Hematopoietic multipotent progenitor cell treated with erythropoietin and hydrocortisone succinate and interleukin-3 and kit ligand, for 6 days (in vitro differentiated cells): ENCODE measurements at places on chromosomes 6 and 20.

DNA sequence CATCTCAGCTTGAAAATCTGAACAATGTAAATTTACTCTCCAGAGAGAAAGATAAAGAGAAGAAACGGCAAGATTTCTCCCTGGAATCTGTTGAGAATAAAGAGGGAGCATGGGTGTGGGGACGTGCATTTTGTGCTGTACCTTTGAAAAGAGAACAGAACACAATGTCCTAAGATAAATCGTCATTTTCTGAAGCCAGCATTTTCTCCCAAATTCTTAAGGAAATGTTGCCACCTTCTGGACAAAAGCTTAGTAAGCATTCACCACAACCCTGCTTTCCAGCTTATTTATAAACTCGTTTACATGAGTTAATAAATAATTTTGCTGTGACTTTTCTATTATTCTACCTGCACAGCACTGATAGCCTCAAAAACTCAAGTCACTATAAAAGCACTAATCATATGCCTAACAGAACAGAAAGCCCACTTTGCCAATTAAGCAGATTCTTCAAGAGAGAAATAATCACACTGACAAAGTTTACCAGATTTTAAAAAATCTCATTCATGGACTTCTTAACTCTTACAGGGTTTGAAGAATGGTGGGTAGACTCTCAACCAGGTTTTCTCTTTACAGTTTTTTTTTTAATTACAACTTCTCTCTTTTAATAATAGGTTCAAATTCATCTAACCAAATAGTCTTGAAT, 155.8 kb downstream of the MBOAT1 start:
- peak; percentile 81 for DNase-seq

- no peak for DNase-seq
These were observed 43.4 kb upstream of the RIPOR2 start for GRCh38 chr6:24979176-24979575.

GRCh38 chr20:50536333-50536732, 26.1 kb downstream of the PTPN1 start:
- DNase-seq: no peak

DNA sequence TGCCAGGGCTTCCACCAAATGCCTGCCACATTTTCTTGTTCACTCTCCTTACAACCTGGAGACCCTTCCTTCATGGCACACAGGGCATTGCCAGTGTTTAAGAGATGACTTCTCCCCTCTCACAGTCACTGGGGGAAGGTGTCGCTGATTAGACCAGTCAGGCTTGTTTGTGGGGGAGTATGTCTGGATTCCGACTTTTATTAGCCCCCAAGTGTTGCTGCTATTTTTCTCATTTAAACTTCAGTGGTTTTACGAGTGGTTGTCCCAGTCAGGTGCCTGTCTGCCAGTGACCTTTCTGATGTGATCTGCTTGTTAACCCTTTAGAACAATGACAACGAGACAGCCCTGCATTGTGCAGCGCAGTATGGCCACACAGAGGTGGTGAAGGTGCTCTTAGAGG, 92.3 kb downstream of the ANKS1A start:
- DNase-seq: no peak

DNA sequence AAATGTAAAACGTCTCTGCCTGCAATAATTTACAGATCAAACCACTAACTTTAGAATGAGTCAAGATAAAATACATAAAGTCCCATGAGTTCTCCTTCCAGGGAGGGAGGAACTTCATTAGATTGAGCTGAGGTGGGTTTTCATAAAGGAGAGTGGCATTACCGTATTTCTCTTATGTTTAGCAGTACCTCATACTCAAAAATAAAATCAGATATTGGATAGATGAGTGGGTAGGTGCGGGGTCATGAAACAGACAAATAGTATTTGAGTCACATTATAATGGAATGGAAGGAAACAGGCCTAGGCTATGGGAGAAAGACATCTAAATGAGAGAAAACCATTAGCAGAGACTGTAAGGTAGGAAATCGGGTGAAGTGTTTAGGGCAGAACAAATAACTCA, 166.1 kb upstream of the SMLR1 start:
- DNase-seq: no peak
